ENCODE measurements at places on chromosomes 6 and 20. TPM values are rescaled to one million over a fixed set of nuclear protein-coding genes. Genes with fewer than 3 reads are reported as not detected.

SLC22A2 gene
- not detected for total RNA-seq

- DNase-seq: no peak
Measured at GRCh38 chr20:884983-885952, 30.9 kb downstream of the ANGPT4 start.

NDUFAF5 gene
- total RNA-seq: 20.1 TPM

- no peak for DNase-seq
Measured at GRCh38 chr6:112562301-112563231, 215.4 kb downstream of the RFPL4B start.

GRCh38 chr6:46645265-46645664, 7.4 kb downstream of the CYP39A1 start:
- DNase-seq: no peak

MRPL18 gene
- 46.0 TPM for total RNA-seq

DNA sequence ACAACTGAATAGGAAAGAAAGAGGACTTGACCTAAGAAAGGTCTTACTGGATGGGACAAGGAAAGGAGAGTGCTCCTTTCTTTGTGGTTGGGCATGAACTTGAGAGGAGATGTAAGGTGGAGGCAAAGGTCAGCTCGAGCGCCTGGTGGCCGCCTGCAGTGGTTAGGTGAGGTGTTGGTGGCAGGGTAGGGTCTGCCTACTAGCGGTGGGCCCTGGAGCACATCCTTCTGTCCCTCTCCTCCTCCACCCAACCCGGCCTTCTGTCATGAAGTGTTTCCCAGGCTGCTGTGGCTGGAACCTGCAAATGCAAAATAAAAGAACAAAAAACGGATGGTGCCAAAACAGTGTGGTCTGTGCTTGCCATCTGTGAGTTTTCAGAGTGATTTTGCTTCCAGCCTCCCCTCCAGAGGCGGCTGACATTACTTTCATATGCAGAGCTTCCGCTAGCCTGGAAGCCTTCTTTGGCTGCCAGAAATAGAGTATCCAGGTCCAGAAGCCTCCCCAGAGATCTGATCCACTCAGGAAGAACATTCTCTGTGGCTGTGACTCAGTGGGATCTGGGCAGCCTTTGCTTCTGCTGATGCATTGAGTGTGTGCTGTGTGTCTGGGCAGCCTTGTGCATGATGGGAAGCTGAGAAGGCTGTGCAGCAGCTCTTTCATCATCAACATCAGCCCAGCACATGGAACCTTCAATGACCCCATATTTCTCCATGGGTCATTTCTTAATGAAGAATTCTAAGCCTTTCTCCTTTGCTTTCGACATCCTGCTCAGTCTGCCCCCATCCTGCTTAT, 79.8 kb upstream of the FAM184A start:
- no peak for DNase-seq

GRCh38 chr6:139597771-139598755, 223.6 kb upstream of the CITED2 start:
- peak; percentile 72 for DNase-seq

Measured in upper lobe of right lung (tissue), 1 donor.